Stimulated activated CD8-positive, alpha-beta memory T cell treated with anti-CD3 and anti-CD28 coated beads, Interleukin-4, amount 100 ng/mL, for 4 hours (primary cell): ENCODE measurements at places on chromosomes 16 and 17.

DNA sequence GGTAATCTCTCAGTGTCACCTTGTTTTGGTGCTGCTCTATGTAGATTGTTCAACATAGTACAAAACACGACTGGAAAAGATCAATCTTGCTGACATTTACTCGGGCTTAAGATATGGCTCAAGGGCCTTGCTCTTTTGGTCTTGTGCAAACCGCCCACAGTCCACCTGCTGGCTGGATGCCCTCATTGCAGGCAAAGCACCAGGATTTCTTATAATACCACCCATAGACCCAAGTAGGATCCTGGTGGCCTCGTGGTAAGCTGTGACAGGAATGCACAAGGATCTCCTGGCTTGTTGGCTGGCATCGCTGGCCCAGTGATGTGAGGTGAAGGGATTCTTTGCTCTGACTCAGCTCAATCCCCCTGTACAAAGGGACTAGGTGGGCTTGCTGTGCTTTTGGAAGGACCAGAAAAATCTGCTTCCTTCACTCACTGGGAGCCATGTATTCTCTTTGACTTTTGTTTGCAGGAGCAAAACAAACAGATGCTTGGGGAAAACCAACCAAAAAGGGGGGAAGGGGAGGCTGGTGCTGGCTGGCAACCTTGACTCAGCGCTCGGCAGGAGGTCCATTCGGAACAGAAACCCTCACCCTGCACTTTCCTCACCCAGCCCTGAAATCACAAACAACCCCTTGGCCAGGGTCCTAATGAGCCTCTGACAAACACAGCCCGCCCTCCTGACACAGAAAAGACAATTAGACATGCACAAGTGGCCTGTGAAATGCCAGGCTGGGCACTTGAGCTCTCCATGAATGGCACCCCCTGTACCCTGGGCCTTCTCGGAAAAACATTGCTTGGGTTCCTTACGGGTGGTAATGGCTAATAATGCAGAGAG is 36.6 kb upstream of the MED9 start:
- DNase-seq = peak; percentile 48

- no peak for DNase-seq
Measured at GRCh38 chr16:66238696-66239095, 127.8 kb upstream of the CDH5 start.

DNA sequence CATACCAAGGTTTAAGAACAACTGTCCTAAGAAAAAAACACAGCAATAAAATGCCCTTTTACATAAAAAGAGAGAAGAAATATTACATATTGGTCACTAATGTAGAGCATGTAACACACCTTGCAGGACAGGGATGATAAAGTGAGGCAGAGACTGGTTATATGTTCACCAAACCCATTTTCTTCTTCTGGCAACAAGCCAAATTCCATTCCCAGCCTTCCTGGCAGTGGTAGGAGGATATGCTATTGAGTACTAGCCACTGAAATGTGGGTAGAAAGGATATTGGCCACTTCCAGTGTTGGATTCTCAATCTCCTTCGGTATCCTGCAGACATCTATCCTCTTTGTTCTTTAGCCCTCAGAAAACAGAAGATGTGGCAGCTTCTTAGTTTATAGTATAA is 105.2 kb upstream of the SHISA6 start:
- DNase-seq = no peak

DNA sequence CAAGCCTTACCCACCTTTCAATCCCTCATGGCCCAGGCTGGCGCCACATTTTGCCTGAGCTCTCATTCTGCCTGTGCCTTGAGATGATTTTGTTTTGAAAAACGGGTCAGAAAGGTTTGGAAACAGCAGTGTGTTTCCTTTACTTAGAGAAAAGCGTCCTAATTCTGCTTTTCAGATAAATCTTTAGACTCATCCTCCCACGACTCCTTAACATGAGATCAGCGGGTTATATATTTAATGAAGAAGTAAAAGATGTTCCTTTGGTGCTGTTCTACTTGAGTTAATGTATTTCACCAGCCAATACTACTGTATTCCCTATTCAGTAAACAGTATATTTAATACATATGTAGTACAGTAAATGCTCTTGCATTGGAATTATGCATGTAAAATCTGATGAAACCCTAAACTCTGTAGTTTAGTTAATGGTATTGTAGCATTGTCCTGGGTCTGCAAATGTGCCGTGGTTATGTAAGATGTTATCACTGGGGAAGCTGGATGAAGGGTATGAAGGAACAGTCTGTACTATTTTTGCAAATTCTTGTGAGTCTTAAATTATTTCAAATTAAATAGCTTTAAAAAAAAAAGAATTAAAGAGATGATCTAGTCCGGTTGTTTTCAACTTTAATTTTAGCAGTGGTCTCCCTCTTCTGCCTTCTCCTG is 199.4 kb upstream of the CACNG5 start:
- no peak for DNase-seq

DNA sequence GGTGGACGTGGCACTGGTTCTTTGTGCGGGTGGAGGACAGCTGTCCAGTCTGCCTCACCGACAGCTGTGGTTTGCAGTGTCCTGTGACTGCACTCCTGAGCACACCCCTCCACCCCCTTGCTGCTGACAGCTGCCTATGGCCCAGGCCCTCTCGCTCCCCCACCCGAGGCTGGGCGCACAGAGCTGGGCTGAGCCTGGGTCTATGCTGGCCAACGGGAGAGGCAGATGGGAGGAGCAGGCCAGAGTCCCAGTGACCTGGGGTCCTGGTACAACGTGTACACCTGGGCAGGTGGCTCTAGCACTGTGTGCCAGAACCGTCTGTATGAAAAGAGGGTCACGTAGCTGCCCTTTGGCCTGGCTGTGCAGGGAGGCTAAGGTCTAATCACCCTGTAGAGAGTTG is 30.5 kb downstream of the BAIAP2 start:
- DNase-seq = no peak

DNA sequence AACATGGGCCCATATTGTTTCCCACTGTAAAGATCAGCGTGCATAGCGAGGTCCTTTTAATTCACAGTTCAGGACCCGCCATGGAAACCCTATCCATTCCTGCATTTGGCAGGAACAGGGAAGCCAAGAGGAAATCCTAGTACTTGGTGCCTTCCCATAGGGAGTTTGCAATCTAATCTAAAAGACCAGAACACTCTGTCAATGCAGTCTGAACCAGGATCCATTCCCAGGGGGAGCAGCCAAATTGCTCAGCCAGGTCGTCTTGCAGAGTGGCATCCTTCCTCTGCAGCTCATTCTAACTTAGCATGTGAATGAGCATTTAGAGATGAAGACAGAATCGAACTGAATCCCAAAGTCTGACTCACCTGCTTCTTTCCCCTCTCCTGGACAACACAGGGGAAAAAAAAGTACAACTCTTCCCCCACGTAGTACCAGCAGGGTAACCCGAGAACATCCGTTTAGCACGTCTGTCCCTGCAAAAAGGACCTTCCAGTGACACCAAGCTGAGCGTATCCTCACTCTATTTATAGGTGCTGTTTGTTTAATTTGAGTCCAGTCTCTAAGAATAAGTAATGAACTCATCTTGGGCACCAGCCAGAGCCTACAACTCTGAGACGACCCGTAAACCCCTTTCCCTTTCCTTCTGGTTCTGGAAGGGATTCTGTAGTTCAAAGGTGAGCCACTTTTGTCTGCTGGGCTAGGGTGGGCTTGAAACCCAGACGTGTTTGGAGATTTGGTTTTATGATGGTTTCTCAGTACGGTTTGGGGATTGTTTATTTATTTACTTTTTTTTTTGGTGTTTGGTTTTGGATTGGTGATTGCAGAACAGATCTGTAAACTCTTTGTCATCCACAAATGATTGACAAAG is 74.5 kb downstream of the ERCC4 start:
- no peak for DNase-seq

DNA sequence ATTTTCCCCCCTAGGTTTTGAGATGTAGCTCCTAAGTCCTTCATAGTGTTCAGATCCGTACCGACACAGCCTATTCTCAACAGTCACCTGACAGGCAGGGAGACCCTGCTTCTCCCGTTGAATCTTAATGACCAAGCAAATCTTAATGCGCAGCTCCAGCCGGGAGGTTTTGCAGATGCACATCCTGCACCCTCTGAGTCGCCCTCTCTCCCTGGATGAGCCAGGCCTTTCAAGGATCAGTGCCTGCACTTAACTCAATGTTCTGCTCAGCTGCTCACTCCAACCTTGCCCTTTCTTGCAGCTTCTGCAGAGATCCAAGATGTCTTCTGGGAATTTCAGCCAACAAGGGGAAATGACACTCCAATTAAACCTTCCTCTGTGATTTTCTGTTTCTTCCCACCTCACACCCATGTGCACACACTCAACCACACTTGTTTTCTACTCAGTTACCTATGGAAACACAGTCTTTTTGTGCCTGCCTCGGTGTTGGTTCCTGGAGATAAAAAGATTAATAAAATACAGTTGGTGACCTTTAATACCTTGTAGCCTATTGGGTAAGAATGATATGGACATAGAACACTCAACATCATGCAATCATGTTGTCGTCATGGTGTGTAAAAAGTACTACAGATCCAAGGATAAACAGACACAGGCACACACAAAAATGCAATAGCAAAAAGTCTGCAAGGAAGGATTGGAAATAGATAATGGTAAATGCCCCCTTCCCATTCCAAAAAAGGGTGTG is 76.9 kb upstream of the DYNLRB2 start:
- no peak for DNase-seq

GRCh38 chr17:60311186-60311585 is 80.7 kb downstream of the USP32 start:
- no peak for DNase-seq

- DNase-seq = no peak
Measured at GRCh38 chr17:66397486-66397885, 95.1 kb downstream of the PRKCA start.

DNA sequence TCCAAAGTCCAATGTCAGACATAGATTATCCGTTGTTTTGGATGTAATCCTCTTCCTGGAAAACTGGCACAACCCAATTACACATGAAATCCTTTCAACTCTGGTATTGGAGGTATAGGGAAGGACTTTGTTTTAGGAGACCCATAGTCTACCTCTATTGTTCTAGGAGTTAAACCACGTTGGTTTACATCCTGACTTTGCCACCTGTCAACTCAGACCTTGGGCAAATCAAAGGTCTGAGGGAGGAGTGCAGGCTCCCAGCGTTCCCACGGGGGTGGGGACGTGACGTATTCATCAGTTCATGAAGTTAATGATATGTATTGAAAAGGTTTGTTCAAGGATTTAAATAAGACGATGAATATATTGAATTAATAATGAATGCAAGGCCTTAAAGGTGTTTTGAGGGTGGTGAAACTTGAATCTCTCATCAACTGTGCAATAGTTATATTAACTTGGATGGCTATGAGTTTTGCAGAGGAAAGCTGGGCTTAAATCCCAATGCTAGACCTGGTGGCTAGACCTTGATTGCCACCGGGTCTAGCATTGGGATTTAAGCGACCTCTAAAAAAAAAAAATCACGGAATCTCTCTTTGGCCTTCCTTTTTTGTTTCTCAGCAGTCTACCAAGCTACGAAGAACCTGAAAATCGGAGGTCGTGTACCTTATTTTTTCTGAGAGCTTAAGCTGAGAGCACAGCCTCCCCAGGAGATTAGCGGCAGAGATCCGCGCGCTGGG is 744 bp upstream of the NF1 start:
- DNase-seq = no peak

GRCh38 chr16:24838554-24839266 is 7.1 kb upstream of the SLC5A11 start:
- DNase-seq = no peak

DNA sequence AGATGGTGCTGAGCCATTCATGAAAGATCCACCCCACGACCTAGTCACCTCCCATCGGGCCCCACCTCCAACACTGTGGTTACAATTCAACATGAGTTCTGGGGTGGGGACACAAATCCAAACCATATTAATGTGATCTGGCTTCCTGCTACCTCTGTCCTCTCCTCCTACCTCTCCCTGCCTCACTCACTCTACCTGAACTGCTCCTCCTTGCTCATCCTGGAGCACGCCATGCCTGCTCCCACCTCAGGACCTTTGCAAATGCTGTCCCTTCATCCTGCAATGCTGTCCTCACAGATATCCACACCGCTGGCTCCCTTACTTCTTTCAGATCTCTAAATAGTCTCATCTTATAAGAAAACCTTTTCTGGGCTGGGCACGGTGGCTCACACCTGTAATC is 10.8 kb upstream of the SLC13A5 start:
- DNase-seq = no peak

DNA sequence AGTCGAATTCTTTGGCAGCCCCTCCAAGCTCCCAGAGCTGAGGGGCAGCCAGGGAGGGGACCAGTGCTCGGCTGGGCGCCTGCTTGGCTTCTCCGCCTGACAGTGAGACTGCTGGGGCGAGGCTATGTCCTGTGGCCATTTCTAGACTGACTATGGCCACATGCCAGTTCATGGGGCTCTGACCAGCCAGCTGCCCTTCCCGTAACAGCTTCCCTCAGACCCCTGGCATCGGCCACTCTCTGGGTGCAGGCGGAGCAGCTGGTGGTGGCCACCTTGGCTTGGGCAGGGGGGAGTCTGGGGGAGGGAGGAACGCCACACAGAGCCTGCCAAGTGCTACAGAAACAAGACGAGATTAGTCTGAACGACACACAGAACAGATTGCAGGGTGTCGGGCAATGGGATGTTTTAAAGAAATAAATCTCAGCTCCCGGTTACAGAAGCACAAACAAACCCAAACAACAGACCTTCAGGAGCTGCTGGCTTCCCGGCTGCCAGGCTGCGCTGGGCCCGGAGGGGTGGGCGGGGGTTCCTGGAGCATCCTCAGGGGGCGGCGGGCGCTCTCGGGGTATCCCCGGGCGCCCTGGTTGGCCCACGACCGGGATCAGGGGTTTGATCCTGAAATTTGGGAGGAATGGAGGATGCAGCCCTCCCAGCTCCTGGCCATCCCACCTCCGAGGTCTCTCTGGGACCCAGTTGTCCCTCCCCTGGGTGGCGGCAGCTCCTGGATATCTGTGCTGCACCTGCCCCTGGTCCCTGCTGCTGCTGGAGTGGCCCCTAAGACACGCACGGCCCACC is 34.5 kb downstream of the TBC1D16 start:
- DNase-seq = no peak

DNA sequence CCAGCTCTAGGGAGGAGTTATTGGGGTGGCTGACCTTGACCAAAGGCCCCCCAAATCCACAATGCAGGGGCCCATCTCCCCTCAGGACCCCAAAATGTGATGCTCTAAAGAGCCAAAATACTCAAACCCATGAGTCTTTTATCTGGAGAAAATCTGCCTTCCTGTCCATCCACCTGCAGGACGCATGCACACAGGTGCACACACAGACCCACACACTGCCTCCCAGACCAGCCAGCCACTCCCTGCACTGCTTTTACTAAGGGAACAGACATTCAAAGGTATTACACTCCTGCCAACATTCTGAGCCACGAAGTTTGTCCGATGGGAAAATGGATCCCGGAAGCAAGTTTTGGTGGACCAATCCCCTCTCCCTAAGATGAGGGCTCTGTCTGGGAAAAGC is 76.1 kb upstream of the CDH5 start:
- no peak for DNase-seq

- DNase-seq = no peak
Measured at GRCh38 chr17:51840688-51841087, 317.8 kb downstream of the CA10 start.

- DNase-seq = no peak
Measured at GRCh38 chr17:21689604-21690003, 2.7 kb upstream of the KCNJ18 start.

DNA sequence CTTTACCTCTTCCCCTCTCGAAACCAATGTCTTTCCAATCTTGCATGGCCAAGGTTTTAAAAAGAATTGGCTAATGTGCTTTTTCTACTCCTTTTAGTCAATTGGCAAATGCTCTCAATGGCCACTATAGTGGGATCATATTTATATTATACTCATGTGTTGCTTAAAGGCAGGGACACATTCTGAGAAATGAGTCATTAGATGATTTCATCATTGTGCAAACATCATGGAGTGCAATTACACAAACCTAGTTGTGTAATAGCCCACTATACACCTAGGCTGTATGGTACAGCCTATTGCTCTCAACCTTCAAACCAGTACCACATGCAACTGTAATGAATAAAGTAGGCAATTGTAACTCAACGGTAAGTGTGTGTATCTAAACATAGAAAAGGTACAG is 180.9 kb downstream of the HS3ST3A1 start:
- DNase-seq = no peak
